ENCODE measurements at places on chromosomes 4 and X. TPM values are rescaled to one million over a fixed set of nuclear protein-coding genes. Genes with fewer than 3 reads are reported as not detected.

GRCh38 chr4:14659286-14659685 is 343.0 kb upstream of the CPEB2 start:
- DNase-seq, result no peak

DCAF8L1 gene
- total RNA-seq, result not detected

SOX3 gene
- not detected for total RNA-seq

MAGEA2 gene
- total RNA-seq, result not detected

HCCS gene
- 10.6 TPM for total RNA-seq

All from urinary bladder (tissue), 4 donors.